A549 treated with DMSO at 1 μM for 4 hours (cell line): ENCODE measurements at places on chromosomes 5 and 9. TPM values are rescaled to one million over a fixed set of nuclear protein-coding genes. Genes with fewer than 3 reads are reported as not detected.

TTC23L gene
- total RNA-seq: 0.05 to 0.33 TPM (median 0.22 TPM) in 4 of 5 replicates, not detected in the other

FBP2 gene
- not detected in 5 replicates for total RNA-seq

KLF4 gene
- total RNA-seq: 11.6 to 17.8 TPM (median 13.9 TPM) in 5 replicates

PAPPA gene
- 27.7 to 47.1 TPM (median 38.6 TPM) in 5 replicates for total RNA-seq

RNF208 gene
- 1.2 to 2.7 TPM (median 1.8 TPM) in 5 replicates for total RNA-seq

SPATA31E1 gene
- 0.04 TPM in 1 of 5 replicates, not detected in the others for total RNA-seq

ADAMTS6 gene
- total RNA-seq: 0.05 to 0.18 TPM (median 0.08 TPM) in 5 replicates

CDC25C gene
- 10.6 to 12.8 TPM (median 12.2 TPM) in 5 replicates for total RNA-seq
